ENCODE measurements at places on chromosomes 2 and 18.
A peak's percentile ranks its signal among the peaks of the same experiment; 100 is the strongest.

DNA sequence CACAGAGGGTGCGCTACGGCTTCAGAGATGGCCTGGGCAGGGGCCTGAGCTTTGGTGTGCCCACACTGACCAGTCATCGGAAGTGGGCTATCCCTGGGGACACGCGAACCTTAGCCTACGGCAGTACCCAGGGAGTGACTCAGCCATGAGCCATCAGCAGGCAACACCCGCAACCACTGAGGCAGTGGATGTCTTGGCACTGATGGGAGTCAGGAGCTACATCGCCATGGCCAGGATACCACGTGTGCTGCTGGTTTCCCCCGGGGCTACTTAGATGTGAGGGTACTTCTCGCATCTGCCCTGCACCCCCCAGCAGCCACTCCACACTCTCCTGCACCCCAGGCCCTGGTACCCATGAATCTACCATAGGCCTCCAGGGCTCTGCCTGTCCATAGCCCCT, 12.8 kb upstream of the HPCAL1 start:
- peak; percentile 66 for DNase-seq

GRCh38 chr2:71635798-71636197, 182.4 kb downstream of the DYSF start:
- no peak for DNase-seq

- DNase-seq, result no peak
Observed at GRCh38 chr2:1665761-1666505, 78.4 kb downstream of the PXDN start.

DNA sequence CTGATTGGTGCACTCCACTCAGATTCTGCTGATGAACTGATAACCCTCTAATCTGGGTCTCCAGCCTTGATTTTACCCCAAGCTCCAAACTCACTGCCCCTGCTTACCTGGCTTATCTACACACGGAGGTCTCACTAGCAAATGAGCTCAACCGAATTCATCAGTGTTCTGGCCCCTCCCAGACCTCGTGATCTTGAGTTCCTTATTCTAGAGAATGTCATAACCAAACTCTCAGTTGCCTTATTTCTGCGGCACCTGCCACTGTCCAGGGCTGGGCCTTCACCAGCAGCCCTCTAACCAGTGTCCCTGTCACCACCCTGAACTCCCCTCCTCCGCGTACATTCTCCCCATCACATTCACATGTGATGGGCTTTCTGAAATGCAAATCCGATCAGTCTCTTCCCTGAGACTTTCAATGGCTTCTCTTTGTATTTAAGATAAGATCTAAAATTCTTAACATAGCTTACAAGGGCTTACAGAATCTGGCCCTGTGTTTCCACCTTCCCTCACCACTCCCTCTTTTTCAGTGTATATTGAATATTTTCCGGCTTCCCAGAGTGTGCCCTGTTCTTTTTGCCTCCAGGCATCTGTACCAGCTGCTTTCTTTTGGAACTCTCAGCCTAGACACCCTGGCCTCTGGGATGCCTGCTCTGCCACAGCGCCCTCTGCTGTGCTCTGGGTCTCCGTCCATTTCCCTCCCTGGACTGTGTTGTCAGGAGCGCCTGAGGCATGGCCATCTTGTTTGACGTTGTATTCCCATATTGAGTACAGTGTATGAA, 31.1 kb downstream of the NAB1 start:
- peak; percentile 42 for DNase-seq

- no peak for DNase-seq
Observed at GRCh38 chr2:189208254-189208653, 28.7 kb upstream of the COL5A2 start.

- DNase-seq, result no peak
Observed at GRCh38 chr2:117745537-117745936, 69.0 kb upstream of the DDX18 start.

- peak; percentile 2 for DNase-seq
Observed at GRCh38 chr18:7000484-7001096, 117.0 kb downstream of the LAMA1 start.

- DNase-seq, result no peak
Observed at GRCh38 chr18:58860747-58861231, 3.9 kb upstream of the ZNF532 start.

GRCh38 chr2:66748939-66749338, 314.0 kb downstream of the MEIS1 start:
- DNase-seq, result peak; percentile 43

DNA sequence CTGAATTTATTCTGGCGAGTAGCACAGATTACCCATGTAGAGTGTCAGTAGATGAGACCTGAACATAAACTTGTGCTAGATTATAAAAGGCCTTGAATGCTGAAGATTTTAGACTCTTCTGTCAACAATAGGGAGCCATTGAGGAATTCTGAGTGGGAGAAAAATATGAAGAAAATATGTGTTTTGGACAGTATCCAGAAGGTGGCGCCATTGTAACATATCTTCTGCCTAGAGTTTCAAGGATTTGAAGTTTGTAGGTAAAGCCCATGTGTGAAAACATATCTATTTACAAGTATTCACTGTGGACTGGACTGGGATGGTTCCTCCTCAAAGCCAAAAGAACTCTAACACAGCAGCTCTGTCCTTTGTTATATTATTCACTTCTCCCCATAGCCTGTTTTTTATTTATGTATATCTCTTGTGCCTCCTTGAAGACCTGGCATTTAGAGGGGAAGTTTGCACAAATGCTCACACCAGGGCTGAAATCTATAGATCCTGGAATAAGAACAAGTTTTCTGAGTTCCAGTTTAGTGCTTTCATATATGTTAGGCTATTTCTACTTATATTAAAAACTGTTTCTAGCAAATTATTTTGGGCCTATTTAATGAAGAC, 124.9 kb downstream of the RDH14 start:
- DNase-seq, result peak; percentile 27

GRCh38 chr2:219453671-219454590, 19.3 kb downstream of the SPEG start:
- DNase-seq, result no peak

DNA sequence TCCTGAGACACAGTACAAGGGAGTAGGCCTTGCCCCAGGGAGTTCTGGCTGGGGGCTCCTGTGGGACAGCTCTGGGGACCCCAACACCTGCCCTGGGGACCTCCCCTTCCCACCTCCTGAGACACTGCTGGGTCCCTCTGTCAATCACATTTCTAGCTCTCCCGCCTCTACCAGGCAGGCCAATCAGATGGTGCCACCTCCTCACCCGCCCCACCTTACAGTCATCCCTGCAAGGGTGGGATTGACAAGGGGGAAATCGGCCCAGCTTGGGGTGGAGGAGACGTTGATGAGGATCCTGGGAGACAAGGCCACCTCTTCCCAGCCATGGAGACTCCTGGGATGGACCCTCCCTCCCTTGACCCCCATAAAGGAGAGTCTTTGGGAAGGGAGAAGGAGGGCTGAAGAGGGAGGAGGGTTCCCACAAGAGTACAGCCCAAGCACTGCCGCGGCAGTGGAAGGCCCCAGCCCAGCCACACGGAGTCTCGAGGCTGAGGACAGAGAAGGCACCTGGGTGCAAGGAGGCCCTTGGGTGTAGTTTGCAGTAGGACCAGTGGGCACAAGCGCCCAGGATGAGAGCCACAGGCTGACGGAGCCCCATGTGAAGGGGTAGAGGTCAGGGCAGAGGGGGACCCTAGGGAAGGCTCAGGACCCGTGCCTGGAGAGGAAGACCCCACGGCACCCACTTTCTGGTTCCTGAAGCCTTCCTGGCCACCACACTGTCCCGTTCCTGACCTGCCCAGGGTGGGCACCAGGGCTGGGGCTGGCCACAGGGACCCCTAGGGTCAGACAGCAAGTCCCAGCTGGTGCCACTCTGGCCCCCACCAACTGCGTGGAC, 109.9 kb upstream of the OTOS start:
- no peak for DNase-seq

DNA sequence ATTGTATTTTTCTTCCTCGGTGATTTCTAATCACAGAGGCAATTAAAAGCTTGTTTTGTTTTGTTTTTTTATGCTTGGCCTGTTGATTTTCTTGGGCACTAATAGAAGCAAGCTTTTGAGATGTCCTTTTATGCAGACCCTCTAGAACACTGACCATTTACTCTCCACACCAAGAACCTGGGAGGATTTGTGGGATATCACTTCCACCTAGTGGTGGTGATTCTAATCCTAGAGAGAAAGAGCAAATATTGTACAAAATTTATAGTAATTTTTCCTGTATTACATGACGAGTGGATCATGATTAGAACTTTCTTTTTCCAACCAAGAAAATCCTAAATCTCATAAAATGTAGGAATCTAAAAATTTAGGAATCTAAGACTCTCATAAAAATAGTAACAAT, 23.4 kb downstream of the NEMP2 start:
- peak; percentile 19 for DNase-seq

GRCh38 chr2:176553685-176554100, 284.5 kb downstream of the MTX2 start:
- DNase-seq, result peak; percentile 18

DNA sequence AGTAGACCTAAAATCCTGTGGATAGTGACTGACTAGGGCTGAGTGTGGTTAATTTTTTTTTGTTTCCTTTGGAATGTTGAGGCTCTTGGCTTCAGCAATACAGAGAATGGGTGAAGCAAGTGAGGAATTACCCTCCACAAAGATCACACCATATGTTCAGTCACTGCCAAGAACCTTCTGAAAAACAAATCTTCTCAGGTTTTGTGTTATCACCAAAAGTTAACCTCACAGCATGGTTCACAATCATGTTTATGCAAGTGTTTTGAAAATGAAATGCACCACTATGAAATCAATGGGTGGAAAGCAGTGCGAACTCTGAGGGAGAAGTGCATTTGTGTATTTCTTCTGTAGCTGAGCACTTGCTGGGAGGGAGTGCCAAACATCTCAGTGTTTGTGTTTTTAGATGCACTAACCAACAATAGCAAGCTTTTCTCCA, 44.4 kb downstream of the SPATS2L start:
- no peak for DNase-seq

GRCh38 chr18:2997429-2997828, 15.5 kb downstream of the LPIN2 start:
- no peak for DNase-seq

- no peak for DNase-seq
Observed at GRCh38 chr2:162435676-162436075, 91.7 kb downstream of the GCA start.

DNA sequence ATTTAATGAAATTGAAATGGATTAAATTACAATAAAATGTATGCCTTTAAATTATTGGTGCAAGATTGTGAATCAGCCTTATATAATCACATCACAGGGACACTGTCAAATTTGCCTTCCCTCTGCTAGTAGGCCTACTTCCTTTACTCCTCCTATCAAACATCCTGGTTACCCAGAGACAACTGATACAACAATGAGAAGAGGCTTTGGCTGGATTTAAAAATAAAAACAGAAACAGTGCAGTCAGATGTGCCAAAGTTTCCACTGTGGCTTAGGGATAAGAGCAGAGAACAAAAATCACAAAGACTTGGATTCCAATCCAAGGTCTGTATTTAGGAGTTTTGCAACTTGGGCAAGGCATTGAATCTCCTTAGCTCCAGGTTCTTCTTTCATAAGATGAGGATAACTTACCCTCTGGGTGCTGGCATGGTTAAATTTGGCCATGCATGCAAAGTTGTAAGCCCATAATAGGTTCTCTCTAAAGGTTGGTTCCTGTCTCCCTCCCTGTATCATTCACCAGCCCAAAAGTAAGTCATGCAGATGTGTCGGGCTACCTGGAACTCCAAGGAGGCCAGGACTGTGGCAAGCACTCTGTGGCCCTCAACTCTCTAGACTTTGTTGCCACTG, 99.3 kb upstream of the LRATD1 start:
- DNase-seq, result no peak

GRCh38 chr2:190540048-190540447, 5.5 kb upstream of the NEMP2 start:
- DNase-seq, result no peak

DNA sequence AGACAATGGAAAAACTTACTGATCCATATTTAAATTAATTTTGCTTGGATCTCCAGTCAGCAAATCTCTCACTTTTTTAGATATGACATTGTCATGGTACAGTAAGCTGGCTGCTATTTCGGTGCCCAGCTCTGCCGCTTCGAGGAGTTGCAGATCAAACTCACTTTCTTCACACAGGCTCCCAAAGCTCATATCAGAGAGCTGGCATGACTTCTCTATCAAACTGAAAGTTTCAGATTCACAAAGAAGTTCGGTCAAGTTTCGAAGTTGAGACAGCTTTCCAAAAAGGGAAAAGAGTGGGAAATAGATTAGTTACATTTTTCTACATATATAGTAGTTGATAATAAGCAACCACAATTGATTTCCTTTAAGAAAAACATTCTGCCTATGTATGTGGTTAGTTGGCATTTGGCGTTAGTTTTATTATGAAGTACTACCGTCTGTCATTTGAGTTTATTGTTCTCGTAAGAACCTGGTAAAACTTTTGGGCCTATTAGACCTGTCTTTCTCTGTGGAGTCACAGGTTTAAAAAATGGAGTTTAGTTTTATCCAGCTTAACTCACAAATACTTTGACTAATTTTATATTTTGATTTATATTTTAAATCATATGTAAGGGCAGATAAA, 118.8 kb downstream of the ABCA12 start:
- DNase-seq, result no peak

DNA sequence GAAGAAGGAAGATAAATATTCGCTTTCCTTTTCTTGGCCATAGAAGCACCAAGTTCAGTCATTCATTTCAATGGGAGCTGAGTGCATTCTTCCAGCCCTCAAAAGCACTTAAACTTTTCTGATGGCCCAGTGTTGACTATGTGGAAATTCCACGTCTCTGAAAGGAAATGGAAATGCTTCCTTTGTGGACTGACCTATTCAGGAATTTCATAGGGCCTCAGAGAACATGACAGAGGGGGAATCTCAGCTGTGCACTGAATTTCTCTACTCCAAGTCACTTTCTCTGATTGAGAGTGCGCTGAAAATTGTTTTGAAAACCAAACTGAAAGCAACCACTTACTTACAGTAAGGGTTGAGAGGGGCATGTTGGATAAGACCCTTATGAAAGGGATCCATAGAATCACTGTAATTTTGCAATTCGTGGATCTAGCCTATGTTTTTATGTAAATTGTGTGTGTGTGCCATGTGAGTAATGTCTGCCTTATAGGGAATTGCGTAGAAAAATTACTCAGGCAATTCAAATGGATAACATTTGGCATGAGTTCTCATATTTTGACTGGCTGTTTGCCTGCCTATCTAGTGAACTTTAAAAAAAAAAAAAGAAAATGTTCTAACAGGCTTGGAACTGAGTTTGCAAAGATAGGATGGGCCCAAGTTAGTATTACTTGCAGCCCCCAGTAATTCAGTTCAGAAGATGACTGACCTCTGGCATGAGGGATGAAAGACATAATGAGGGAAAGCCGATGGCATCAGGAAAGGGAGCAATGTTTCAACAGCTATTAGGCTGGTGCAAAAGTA, 437.0 kb downstream of the PTPRM start:
- no peak for DNase-seq

GRCh38 chr2:37652199-37652640, 19.2 kb downstream of the CDC42EP3 start:
- no peak for DNase-seq

- no peak for DNase-seq
Observed at GRCh38 chr2:157238296-157238695, 19.2 kb upstream of the GALNT5 start.

DNA sequence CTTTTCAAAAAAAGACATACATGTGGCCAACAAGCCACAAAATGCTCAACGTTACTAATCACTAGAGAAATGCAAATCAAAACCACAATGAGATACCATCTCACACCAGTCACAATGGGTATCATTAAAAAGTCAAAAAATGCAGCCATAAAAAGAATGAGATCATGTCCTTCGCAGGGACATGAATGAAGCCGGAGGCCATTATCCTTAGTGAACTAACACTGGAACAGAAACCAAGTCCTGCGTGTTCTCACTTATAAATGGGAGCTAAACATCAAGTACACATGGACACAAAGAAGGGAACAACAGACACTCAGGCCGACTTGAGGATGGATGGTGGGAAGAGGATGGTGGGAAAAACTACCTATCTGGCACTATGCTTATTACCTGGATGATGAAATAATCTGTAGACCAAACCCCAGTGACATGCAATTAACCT, 17.8 kb upstream of the ATL2 start:
- DNase-seq, result no peak

Data from suppressor macrophage (primary cell).